ENCODE measurements at places on chromosomes 5 and 9.

GRCh38 chr9:90815183-90815943, 13.7 kb downstream of the SYK start:
- no peak for DNase-seq

GRCh38 chr5:38543886-38544285, 12.6 kb downstream of the LIFR start:
- no peak for DNase-seq

DNA sequence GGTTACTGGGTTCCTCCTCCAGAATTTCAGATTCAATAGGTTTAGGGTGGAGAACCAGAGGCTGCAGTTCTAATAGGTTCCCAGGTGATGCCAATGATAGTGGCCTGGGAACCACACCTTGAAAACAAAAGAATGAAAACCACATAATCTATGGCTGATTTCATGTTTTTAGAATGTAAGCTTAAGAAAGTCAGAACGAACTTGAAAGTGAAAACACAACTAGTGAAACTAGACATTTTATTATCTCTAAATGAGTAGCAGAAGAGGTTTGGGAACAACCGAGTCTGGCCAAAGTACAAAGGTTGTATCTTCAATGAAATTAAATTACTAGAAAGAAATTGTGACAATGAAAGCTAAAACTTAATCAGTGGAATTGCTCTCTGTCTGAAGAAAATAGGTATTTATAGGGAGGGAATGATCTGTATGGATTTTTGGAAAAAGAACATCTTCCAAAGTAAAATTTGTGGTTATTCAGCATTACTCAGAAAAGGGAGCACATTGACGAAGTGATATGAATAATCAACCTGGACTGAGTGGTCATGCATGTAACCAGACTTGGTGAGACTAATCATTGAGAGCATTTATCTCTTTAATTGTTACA, 24.9 kb upstream of the CEP120 start:
- no peak for DNase-seq

GRCh38 chr5:136191304-136192014, 1.5 kb downstream of the SMIM32 start:
- no peak for DNase-seq

DNA sequence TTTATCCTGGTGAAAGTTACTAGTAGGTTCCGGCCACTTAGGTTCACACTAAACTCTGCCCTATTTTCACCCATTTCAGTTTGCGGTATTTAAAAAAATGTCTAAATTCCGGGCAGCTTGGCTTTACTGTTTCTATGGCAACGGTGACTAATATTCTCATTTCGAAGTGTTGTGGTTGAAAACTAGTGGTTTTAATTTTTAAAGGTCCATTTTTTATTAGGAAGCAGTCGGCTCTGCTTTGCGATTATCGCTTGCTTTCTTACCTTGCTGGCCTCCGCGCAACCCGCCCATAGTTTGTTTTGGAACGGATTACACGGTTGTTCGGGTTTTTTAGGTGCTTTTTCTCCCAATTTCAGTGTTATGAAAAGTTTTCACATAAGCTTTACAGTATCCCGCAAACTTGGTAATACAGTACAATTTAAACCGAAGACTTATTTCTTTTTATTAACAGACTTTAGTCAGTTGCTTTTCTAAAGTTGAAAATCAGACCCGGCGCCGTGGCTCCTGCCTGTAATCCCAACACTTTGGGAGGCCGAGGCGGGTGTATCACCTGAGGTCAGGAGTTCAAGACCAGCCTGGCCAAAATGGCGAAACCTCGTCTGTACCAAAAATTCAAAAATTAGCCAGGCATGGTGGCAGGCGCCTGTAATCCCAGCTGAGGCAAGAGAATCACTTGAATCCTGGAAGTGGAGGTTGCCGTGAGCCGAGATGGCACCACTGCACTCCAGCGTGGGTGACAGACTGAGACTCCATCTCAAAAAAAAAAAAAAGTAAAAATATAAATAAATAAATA, 1.6 kb downstream of the KDM4C start:
- peak; percentile 91 for DNase-seq

- no peak for DNase-seq
Measured at GRCh38 chr5:139820606-139821005, 25.0 kb downstream of the PSD2 start.

- no peak for DNase-seq
Measured at GRCh38 chr9:37452611-37453010, 12.6 kb downstream of the ZBTB5 start.

- DNase-seq: no peak
Measured at GRCh38 chr5:132838516-132839282, 8.3 kb upstream of the SHROOM1 start.

GRCh38 chr9:13274886-13275641, 4.4 kb downstream of the MPDZ start:
- peak; percentile 66 for DNase-seq

DNA sequence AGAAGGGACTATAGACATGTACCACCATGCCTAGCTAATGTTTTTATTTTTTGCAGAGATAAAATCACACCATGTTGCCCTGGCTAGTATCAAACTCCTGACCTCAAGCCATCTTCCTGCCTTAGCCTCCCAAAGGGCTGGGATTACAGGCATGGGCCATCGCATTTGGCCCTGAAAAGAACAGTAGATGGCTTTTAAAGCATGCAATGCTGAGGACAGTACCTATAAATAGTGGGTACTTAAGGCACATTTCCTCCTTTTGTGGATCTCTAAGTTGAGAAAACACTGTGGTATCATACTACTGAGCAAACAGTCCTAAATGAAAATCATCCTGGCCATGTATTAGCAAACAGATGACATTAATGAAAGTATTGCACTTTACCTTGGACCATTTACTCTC, 119.4 kb downstream of the TTC39B start:
- no peak for DNase-seq

DNA sequence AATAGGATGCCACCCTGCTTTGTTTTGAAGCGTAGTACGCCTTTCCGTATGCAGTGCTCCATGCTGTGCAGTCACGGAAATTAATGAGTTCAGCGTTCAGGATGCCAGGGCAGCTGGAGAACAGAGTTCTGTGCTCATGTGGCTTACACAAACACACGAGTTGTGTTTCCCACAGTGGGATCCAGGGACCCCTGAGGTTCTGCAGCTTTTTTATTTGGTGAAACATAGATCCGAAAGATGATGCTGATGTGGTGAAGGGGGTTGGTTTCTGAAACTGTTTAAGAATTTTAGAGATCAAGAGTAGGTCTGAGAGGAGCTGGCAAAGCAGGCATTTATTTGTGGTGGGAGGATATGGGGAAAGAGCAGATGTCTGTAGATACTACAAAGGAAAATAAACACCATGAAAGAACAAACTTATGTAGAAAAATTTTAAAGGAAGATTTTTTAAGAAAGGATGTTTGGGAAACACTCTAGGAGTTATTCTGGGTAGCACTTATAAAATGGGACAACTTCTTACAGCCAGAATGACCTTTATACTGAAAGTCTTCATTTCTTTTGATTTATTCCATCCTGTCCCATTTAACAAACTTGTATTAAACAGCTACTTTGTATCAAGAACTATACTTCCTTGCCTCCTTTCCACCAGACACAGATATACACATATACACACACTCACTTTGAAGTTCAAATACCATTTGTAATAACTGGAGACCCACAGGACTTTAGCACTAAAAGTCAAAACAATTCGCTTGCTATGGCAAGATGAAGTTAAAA, 52.7 kb downstream of the ITGA1 start:
- DNase-seq: peak; percentile 93

DNA sequence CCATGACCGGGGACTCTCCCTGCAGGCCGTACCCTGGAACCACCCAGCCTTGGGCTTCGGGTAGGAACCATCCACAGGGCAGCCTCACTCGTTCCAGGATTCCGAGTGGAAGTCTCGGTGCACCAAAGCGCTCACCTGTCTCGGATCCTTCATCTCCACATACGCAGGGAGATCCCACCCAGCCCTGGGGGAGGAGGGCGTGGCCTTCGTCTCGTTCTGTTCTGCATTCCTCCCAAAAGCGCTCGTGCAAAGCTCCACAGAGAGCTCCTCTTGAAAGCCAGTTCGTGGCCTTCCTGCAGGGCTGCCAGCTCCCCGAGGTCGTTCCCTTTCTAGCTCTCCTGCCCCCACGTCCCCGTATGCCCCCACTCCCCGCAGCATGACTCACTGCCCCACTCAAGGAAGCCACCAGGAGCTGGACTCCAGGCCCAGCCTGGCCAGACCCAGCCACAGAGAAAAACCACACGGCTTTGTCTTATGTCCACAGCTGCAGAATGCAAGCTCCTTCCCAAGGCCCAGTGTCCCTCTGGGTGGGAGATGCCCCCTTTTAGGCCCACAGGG, 65.0 kb upstream of the SARDH start:
- DNase-seq: peak; percentile 53

Measured in astrocyte of the spinal cord (primary cell).